ENCODE measurements at places on chromosomes 6 and 20.

DNA sequence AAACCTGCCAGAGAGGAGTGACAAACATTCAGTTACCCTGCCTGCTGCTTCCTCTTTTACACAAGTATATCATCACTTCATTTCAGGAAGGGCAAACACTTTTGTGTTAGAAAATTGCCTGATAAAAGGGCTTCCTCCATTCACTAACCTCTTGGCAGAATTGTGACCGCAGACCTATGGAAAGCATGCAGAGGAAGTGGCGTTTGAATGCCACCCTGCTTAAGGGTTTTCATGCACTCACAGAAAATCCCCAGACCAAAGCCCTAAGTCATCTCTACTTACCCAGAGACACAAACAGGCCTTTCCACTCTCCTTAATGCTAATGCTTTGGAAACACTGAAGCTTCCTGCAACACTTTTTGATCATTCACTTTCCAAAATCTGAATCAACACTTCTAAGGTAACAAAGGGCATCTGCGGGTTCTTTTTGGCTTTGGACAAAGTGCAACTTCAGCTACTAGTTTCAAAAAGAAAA, 22.1 kb upstream of the RALGAPA2 start:
- DNase-seq = no peak

DNA sequence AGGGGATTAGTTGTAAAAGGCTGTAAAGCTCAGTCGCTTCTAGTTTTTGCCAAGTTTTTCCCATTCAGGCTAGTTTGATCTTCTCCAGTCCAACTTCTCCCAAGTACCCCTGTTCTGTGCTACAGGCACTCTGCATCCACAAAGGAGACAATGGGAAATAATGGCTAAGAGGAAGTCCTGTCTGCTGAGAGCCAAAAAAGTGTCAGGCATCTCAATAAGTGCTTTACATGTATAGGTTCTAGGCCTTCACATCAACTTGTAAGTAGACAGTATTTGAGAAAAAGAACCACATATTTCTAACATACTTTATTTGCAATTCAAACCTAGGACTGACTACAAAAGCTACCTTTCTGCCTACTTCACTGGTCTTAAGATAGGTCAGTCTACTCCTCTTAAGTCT, 4.9 kb downstream of the HTR1B start:
- DNase-seq = no peak

GRCh38 chr20:51864967-51865366, 62.6 kb upstream of the SALL4 start:
- no peak for DNase-seq

GRCh38 chr6:52356017-52356416, 5.9 kb upstream of the PAQR8 start:
- DNase-seq = no peak

- peak; percentile 9 for DNase-seq
Measured at GRCh38 chr20:52047811-52048764, 143.5 kb downstream of the ZFP64 start.

GRCh38 chr6:106117579-106117978, 31.4 kb downstream of the PRDM1 start:
- no peak for DNase-seq

- no peak for DNase-seq
Measured at GRCh38 chr6:131216246-131216645, 81.0 kb downstream of the AKAP7 start.

DNA sequence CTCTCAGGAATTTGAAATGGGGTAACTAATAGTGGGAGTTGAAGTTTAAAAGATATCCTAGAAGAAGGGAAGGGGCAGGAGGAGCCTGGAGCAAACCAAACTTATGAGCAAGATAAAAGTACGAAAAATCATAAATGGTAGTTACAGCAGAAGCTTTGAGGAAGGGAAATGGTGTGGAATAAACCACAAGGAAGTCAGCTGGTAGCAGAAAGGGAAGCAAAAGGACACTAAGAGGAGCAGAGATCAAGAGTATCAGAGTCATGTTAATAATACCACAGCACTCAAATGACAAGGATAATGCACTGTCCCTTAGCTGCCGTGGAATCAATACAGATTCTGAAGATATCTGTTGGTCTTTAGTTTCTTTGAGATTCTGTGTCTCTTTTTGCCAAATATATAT, 44.9 kb upstream of the CCDC28A start:
- no peak for DNase-seq

GRCh38 chr20:41078329-41078728, 49.7 kb downstream of the TOP1 start:
- DNase-seq = no peak

DNA sequence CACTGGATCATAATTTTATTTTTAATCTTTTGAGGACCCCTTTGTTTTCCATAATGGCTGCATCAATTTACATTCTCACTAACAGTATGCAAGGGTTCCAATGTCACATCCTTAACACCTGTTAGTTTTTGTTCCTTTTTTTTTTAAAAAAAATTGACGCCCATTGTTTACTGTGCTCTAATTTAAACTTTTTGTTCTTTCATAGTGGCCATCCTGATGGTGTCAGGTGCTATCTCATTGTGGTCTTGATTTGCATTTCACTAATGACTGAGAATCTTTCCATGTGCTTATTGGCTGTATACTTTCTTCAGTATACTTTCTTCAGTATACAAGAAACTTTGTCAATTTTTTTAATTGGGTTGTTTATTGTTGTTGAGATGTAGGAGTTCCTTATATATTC, 347.0 kb downstream of the RNGTT start:
- DNase-seq = no peak

DNA sequence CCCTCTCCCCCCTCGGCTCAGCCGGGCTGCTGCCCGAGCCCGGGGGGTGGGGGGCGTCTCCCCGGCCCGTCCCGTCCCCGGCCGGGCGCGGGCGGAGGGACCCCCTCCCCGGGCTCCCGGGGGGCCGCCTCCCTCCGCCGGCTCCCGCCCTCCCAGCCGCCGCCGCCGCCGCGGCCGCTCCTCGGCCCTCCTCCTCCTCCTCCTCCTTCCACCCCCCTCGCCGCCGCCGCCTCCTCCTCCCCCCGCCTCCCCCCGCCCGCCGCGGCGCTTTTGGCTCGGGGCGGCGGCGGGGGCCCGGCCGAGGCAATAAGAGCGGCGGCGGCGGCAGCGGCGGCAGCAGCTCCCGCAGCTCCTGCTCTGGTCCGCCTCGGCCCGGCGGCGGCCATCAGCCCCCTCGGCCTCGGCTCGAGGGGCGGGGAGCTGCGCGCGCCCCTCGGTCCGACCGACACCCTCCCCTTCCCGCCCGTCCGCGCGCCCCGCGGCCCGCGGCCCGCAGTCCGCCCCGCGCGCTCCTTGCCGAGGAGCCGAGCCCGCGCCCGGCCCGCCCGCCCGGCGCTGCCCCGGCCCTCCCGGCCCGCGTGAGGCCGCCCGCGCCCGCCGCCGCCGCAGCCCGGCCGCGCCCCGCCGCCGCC, 38.7 kb downstream of the GNAS start:
- DNase-seq = peak; percentile 45

- no peak for DNase-seq
Measured at GRCh38 chr6:66628917-66629316, 921.9 kb upstream of the EYS start.

GRCh38 chr6:153130515-153131036, 506 bp downstream of the RGS17 start:
- DNase-seq = no peak

DNA sequence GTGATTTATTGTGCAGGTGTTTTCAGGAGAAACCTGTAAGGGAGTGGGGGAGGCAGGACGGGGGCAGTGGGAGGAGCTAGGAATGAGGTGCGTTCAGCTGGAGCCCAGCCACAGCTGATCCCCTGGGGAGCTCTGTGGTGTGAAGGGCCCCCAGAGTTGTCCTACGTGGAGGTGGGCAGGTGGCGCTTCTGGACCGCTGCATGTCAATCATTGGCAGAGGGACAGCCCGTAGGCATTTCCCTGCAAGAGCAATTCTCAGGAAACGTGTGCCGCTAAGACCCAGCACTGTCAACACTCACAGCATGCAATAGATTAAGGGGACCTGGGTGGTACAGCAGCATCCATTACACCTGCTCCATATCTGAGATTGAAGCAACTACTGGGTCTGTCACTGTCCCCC, 88.0 kb downstream of the PRND start:
- DNase-seq = no peak

DNA sequence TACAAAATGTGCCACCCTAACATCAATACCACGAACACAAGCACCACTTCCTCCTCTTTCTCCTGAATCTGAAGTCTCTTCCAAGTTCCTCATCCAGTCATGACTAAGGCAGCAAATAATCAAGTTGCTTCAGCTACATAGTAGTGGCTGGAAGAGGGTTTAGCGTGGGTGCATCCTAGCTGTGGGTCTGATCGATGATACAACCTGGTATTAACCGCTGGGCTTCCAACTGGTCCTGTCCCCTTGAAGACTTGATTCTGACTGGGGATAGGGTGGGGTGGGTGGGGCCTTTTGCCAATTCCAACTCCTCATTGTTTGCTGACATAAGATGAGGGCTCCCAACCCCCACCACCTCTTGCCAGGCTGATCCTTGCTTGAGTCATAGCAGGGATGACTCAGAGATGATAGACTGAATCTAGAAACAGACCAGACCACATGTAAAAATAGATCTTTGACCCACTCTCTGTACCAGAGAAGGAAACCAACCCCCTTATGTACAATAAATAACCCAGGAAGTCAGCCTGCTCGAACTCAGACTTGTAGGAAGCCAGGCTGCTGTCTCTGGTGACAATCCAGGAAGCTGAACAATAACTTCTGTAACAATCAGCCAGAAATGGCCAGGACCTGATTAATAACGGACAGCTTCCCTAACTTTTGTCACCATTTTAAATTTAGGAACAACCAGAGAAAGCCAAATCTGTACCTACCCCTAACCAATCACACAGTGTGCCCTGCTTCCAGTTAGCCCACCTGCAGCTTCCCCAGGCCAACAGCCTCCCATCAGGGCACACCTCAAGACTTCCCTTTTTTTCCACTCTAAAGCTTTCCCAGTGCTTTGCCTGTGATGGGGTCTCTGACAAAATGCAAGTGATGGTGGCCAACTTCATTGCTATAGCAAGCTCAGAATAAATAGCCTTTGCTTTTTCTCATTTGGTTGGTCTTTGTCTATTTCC, 68.9 kb upstream of the FAM184A start:
- DNase-seq = peak; percentile 12

Measured in stimulated activated CD8-positive, alpha-beta memory T cell treated with anti-CD3 and anti-CD28 coated beads, Interleukin-15, amount 100 ng/mL, for 4 hours (primary cell).